ENCODE measurements at places on chromosomes 4 and X.

GRCh38 chrX:119685225-119686066 lies 7.5 kb downstream of the SEPTIN6 start:
- peak; percentile 53 for ATAC-seq

GRCh38 chr4:4631150-4631549 lies 89.3 kb upstream of the STX18 start:
- ATAC-seq: peak; percentile 78

GRCh38 chr4:2443956-2444740 lies 24.8 kb upstream of the RNF4 start:
- no peak for ATAC-seq

DNA sequence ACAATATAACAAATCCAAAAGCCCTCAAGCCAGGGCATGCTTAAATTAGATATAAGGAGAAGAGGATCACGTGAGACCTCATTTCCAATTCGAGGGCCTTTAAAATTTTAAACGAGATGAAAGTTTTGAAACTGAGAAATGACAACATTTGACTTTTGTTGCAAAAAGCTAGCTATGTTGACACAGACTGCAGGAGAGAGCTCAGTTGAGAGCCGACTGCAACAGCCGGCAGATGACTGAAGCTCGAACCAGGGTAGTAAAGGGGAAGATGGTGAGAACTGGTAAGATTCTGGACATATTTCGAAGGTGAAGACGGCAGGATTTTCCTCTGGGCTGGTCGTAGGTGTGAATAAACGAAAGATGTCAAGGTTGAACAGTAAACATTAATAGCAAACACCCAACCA lies 773 bp downstream of the PRMT9 start:
- no peak for ATAC-seq

GRCh38 chr4:78951862-78952472 lies 12.7 kb upstream of the PAQR3 start:
- ATAC-seq: peak; percentile 49

GRCh38 chr4:1469043-1469442 lies 62.8 kb upstream of the NKX1-1 start:
- ATAC-seq: no peak

GRCh38 chr4:90187148-90187884 lies 60.1 kb downstream of the CCSER1 start:
- no peak for ATAC-seq

DNA sequence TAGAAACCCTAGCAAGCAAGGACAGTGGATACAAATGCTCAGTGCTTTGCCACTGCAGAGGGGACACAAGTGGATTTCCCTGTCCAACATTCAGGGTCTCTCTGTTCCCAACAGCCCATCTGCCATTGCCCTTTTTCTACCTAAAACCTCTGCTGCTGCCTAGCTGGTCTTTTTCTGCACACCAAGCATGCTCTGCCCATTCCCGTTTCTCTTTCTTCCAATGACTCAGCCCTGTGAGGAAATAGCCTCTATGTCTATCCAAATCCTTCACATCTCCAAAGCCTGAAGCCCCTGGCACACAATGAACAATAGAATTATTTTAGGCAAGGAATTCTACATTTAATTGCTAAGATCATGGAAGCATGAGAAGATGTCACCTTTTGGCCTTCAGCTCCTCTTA lies 5.7 kb upstream of the AMELX start:
- ATAC-seq: no peak

DNA sequence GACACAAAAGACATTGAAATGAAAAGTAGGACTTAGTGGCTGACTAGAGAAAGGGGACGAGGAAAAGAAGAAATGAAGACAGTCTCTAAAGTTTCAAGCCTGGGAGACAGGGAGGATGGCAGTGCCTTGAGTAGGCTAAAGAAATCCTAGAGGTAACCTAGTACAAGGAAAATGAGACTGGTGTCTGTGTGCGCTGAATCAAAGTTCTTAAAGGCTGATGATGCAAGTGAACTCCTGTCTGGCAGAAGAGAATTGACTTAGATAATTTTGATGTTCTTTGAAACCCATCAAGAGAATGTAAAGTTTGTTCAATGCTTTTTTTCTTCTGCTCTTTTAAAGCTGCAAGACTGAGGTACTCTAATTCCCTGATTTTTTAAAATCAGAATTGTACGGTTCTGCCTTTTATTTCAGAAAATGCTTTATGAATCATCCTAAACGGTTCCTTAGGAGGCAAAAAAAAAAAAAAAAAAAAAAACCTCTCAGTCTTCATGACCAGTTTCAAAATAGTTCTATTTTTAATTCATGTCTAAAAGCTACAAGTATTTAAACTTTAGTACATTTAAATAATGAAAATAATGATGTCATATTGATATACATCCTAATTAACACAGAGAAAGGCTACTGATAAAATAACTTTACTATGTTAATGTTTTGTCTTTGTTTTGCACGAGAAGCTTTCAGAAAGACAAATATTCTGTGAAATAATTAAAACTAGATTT lies 189.8 kb downstream of the PPP3CA start:
- ATAC-seq: no peak

GRCh38 chr4:108168671-108169523 lies at the start of gene LEF1:
Gene LEF1 (minus strand): TSS chr4:108168932. CDS start chr4:108167767, 1,165 bp downstream.
- peak; percentile 28 for ATAC-seq

Measured in activated T-helper 17 cell treated with anti-CD3 and anti-CD28 coated beads, Interleukin-2, amount 50 U/mL, for 72 hours (primary cell).